Effector CD8-positive, alpha-beta T cell (primary cell): ENCODE measurements at places on chromosomes 6 and 20.

DNA sequence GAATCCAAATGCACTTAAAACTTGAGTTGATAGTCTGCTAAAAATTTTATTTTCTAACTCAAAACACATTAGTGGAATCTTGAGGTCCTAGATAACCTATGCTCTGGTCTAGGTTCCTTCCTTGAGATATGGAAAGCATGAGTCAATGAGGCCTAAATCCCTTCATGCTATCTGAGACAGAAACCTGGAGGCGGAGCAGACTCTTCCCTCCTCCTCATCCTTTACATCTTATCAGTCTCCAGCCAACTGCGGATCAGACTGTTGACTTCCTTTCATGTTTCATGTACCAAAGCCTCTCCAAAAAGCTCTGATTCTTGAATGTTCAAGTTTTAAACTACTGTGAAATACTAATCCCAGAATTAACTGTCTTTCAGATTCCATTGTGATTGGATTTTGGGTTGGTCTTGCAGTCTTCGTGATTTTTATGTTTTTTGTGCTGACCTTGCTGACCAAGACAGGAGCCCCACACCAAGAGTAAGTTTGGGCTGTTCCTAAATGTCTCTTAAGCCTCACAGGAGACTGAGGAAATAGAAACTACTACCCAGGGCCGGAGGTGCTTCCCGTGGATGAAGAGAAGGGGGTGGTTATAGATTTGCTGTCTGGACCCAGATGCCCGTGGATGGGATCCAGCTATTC, 29.1 kb downstream of the MRAP2 start:
- DNase-seq = no peak

DNA sequence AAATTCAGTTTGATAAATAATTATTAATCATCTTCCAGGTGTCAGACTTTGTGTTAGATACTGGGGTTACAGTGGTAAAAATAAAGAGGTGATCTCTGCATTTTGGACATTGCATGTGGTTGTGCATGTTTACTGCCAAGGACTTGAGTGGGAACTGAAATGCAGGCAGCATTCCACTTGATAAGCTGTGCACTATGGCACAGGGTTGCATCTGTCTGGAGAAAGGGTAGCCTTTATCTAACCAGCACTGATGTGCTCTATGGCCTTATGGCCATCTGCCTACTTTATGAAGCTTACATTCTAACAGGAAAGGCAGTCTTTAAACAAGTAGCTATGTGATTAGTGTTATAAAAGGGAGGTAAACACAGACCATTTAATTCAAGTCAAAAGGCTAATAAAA, 53.0 kb upstream of the MLIP start:
- no peak for DNase-seq

DNA sequence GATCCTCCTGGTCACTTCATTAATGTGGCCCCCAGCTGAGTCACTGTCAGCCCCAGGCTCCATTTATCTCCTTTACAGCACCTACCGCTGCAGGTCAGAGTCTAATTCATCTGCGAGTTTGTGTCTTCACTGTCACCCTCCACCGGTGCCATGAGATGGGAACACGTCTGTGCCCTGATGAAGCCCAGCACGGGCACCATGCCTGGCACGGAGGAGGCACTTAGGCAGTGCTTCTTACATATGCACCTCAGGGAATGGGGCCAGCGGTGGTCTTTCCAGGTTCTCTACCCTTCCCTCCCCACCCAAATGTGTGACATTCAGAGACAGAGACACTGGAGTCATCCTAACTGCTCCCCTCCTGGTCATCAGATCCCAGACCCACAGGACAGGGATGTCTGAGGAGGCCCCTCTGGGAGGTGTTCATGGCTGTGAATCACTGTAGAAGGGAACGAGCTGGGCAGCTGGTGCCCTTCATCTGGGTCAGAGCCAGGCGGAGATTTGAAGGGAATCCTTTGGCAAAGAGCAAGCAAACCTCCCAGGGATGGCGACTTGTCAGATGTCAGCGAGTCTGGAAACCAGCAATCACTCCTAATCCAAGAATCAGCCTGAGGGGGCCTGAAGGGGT, 364.6 kb downstream of the PREX1 start:
- DNase-seq = no peak

GRCh38 chr6:33820784-33821520, 17.1 kb upstream of the MLN start:
- DNase-seq = no peak

DNA sequence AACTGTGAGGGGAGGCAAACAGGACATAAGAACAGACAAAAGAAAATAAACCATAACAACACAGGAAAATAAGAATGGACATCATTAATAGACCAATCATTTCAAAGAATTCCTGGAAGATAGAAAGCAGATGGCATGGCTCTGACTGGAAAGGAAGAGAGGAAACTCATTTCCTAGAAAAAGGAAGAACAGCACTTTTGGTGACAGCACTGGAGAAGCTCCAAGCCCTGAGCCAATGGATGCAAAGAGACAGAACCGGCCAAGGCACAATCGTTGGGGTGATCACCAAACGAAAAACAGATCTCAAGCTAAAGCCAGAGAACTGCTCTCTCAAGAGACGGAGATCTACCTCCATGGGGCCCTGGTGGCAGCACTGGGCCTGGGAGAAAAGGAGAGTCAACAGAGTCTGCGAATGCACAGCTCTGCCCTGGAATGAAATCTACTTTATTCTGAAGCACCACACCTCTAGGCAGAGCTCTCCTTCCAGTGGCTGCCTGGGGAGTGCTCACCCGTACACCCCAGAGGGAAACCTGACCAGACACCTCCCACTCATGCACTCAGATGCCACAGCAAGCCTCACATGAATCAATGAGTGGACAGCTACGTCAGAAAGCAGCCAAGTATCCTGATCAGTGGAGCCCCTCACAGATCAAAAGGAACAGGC, 24.2 kb downstream of the KIAA0319 start:
- DNase-seq = no peak

DNA sequence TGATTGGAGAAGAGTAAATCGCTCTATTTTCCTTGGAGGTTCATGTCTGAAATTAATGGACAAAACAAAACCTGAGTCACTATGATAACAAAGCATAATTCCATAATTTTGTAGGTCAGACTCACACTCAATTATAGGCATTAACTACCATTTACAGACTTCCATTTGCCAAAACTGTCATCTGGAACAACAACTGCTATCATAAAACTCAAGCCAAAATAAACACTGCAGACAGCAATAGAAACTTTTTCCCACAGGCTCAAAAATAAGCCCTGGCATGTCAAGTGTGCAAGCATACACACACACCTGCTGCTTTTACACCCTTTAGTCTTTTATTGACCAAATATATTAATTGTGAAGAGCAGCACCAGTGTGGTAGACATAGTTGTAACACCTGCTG, 7.1 kb downstream of the MRPS10 start:
- no peak for DNase-seq

GRCh38 chr6:11437824-11438459, 99.6 kb upstream of the TMEM170B start:
- DNase-seq = no peak

GRCh38 chr6:54860739-54861138, 14.2 kb downstream of the FAM83B start:
- DNase-seq = no peak

GRCh38 chr6:37521674-37522073, 22.0 kb upstream of the CCDC167 start:
- no peak for DNase-seq

GRCh38 chr6:109296452-109296851, 85.8 kb downstream of the CD164 start:
- DNase-seq = no peak

- DNase-seq = no peak
Measured at GRCh38 chr6:133542056-133542821, 301.1 kb downstream of the EYA4 start.

DNA sequence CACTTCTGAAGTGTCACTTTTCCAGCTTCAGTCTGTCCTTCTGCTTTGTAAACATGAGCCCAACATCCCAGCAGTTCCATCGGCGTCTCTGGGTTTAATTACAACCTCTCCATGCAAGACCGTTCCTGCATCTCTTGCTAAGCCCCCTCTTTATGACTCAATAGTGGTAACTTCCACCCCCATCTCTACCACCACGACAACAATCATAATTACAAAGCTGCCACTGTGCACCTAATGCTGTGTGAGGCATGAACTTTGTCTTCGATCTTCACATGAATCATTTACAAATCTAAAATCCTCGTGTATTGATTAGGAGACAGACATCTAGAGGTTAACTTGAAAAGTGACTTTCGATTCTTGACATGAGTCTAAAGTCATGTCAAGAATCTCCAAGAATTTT, 4.9 kb upstream of the CCR6 start:
- DNase-seq = no peak

GRCh38 chr6:30006170-30007131, 54.6 kb upstream of the POLR1H start:
- no peak for DNase-seq

- no peak for DNase-seq
Measured at GRCh38 chr6:30510419-30511168, 21.3 kb downstream of the HLA-E start.

GRCh38 chr6:107066697-107067659, 39.0 kb downstream of the MTRES1 start:
- DNase-seq = no peak

- no peak for DNase-seq
Measured at GRCh38 chr6:55184782-55185530, 10.6 kb downstream of the HCRTR2 start.

DNA sequence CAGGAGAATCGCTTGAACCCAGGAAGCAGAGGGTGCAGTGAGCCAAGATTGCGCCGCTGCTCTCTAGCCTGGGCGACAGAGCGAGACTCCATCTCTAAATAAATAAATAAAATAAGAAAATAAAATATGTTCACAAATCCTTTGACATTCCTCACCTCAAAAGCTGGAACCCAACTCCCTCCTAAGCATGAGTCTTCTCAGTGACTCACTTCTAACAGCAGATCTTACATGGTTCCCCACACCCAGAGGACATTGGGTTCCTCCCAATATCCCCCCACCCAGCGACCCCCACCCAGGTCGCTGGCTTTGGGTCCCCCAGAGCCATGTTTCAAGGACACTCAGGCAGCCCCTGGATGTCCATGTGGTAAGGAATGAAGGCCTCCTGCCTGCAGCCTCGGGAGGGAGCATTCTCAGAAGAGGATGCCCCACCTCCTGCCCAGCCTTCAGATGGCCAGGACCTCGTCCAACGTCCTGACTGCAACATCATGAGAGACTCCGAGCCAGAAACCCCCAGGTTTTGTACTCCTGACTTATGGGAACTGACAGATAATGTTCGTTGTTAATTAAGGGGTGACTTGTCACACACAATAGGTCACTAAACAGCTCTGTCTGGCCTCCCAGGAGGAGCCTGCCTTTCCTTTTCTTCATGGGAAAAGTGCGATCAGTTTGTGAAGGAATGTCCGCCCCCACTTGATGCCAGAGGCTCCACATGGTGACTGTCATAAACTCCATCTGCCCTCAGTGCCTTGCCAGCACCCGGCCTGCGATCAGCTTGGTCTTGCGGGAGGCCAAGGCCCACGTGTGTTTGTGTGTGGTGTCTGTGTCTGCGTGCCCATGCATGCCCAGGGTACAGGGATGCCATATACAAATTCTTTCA, 10.1 kb upstream of the GMEB2 start:
- DNase-seq = no peak

GRCh38 chr20:4516876-4517275, 204.8 kb upstream of the PRND start:
- DNase-seq = no peak

GRCh38 chr6:129865013-129865412, 3.9 kb upstream of the TMEM244 start:
- no peak for DNase-seq

- DNase-seq = no peak
Measured at GRCh38 chr6:16270178-16270794, 31.9 kb downstream of the GMPR start.

DNA sequence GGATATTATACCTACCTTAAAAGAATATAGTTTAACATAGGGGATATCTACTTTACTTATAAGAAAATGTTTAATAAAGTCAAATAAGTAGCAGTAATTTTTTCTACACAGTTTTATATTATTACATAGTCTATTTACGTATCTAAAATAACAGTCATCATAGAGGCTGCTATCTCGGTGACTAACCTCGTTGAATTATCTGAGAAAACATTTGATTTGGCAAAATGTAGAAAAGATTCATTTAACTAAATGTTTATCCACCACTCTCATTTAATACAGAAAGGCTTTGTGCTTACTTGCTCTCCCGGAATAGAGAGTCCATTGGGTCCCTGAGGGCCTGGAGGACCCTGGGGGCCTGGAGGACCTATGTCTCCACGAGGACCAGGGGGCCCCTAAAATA, 103.6 kb downstream of the COL12A1 start:
- DNase-seq = no peak

DNA sequence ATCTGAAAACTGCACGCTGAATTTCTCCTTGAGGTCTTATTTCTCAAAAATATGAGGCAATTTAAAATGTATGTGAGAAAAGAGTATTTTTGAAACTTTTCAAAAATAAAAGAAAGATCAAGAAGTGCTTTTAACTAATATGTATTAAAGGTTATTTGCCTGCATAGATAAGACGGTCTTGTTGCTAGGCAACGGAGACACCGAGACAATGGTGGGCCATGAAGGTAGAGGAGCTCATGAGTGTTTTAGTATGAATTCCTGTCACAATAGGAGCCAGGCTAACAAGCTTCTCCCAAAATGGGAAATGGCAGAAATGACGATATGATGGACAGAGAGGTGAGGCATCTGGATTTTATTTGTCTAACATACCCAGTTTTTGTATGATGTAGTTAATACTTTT, 308.2 kb downstream of the SLC35F1 start:
- no peak for DNase-seq

DNA sequence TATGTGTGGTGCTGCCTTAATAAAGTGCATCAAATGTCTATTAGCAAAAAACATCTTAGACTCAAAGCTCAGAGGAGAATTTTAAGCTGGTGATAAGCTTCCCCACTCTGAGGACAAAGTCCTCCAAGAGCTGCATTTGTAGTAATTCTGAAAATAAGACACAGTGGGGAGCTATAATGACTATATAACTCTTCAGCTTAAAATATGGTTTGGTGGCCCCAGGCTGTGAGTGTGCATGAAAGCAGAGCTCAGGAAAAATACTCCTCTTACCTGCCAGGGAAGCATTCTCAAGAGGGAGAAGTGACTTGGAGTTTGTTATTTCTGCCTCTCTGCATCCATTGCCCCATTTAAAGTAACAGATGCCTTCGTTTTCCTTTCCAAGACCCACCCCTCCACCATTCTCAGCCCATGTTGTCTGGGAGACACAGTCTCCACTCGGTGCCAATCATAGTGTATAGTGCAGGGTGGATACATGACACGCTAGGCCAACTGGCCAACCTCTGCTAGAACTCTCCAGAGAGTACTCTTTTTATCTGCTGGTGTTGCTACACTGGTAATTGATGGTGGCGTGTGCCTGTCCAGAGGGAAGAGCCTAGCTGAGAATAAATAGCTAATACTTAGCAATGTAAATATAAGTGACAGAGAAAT, 229.2 kb downstream of the PHF3 start:
- no peak for DNase-seq

GRCh38 chr6:40509086-40509485, 78.1 kb downstream of the LRFN2 start:
- DNase-seq = no peak

- no peak for DNase-seq
Measured at GRCh38 chr6:132236744-132237143, 164.5 kb downstream of the MOXD1 start.

GRCh38 chr20:56706867-56707360, 77.8 kb downstream of the TFAP2C start:
- DNase-seq = no peak

- no peak for DNase-seq
Measured at GRCh38 chr6:158760618-158761250, 58.4 kb downstream of the EZR start.
